Adipocyte (in vitro differentiated cells): ENCODE measurements at places on chromosomes 5 and 9.
A peak's percentile ranks its signal among the peaks of the same experiment; 100 is the strongest.

- DNase-seq = peak; percentile 82
Observed at GRCh38 chr5:125486634-125487033, 740.2 kb upstream of the ZNF608 start.

- DNase-seq = peak; percentile 67
Observed at GRCh38 chr9:35110327-35110761, 5.3 kb downstream of the ATOSB start.

GRCh38 chr5:108884736-108885135, 137.0 kb downstream of the FER start:
- DNase-seq = peak; percentile 42

- peak; percentile 87 for DNase-seq
Observed at GRCh38 chr5:143554187-143554717, 150.8 kb upstream of the NR3C1 start.

- no peak for DNase-seq
Observed at GRCh38 chr9:35763803-35764202, 9.7 kb upstream of the MSMP start.

- DNase-seq = no peak
Observed at GRCh38 chr9:130140706-130141105, 31.5 kb upstream of the NCS1 start.

DNA sequence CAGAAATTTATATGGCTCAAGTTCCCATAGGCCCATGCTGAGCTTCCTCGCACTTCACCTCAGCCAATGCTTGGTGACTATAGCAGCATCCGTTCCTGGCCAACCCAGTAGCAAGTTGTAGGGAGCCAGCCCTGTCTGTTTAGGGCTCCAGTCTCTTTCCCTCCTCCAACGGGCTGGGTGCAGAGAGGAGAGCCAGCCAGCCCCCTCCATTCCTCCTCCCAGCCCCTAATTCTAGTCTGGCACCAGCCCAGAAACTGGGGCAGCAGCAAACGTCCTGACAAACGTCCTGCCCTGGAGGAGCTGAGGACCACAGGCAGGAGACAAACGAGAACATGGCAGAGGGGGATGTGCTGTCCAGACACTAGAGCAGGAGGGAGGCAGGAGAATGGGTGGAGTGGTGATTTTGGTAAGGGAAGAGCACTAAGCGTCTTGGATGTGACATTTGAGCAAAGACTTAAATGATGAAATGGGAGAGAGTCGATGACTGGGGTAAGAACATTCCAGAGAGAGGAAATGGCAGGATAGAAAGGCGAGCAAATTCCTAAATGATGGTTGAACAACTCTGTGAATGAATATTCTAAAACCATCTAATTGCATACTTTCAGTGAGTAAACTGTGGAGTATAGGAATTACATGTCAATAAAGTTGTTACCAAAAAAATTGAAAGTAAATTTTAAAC, 222.5 kb upstream of the DAPK1 start:
- no peak for DNase-seq

DNA sequence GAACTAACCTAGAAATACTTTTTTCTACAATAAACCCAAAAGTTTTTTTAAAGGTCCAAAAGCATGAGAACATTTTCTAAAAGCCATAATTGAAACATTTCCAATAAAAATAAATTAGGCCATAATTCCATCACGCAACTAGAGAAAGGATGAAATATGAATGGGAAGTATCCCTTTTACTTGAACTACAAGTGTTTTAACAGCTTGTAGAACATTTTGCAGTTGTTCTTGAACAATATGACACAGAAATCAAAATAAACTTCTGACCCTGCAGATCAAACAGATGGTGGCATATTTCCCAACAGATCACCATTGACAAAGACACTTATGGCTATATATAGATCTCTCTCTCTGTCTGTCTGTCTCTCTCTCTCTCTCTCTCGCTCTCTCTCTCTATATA, 624.4 kb downstream of the PSAT1 start:
- no peak for DNase-seq
